Heart left ventricle (tissue), 16 donors: ENCODE measurements at places on chromosomes 4 and X. TPM values are rescaled to one million over a fixed set of nuclear protein-coding genes. Genes with fewer than 3 reads are reported as not detected.
A peak's percentile ranks its signal among the peaks of the same experiment; 100 is the strongest.

The F8A3 gene
- total RNA-seq = not detected

The JCHAIN gene
- 0.19 TPM for total RNA-seq

The ASB5 gene
- total RNA-seq = 4.2 TPM

The MAGEC2 gene
- total RNA-seq = not detected

The ASB12 gene
- 3.0 TPM for total RNA-seq

The HDX gene
- total RNA-seq = 1.1 TPM

The NUDT11 gene
- total RNA-seq = not detected

The ARMCX4 gene
- 5.2 TPM for total RNA-seq

The TMPRSS11B gene
- not detected for total RNA-seq

The DDX53 gene
- not detected for total RNA-seq

The MTNR1A gene
- total RNA-seq = not detected

The SMIM20 gene
- total RNA-seq = 44.4 TPM

The GRIA2 gene
- total RNA-seq = not detected

The TMPRSS11D gene
- total RNA-seq = not detected

The GC gene
- not detected for total RNA-seq

- DNase-seq = no peak
Measured at GRCh38 chrX:20414762-20415445, 148.2 kb upstream of the RPS6KA3 start.

DNA sequence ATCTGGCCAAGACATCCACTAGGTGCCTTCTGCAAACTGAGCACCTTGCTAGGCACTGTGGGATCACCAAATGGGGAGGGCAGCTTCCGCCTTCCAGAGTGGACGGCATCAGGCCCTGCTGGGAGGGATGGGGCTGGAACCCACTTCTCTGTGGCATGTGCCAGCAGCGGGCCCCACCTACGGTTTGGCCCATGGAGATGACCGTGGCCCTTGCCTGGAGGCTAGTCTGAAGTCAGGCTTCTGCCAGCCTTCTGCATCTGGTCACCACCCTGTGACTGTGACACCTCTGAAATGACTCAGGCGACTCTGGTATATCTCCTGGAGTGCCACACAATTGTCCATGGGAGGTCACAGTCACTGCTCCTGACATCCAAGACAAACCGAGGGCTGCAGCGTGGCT lies 7.2 kb downstream of the SSR4 start:
- no peak for DNase-seq

DNA sequence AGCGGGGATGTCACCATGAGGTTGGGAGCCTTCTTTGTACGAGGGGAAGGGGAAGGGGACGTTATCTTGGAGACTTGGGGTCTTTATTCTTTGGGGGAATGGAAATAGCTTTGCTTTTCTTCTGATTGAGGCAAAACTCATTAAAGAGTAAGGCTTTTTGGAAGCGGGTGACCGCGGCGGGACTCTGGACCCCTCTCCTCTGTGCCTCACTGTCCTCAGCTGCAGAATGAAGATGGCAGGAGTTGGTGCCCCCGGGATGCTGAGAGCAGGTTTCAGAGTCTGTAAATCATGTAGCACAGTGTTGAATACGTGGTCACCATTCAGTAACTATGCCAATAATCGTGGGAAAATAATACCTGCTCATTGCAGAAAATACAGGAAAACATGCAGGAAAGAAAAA lies 32.1 kb downstream of the HTT-AS start:
- DNase-seq = no peak

DNA sequence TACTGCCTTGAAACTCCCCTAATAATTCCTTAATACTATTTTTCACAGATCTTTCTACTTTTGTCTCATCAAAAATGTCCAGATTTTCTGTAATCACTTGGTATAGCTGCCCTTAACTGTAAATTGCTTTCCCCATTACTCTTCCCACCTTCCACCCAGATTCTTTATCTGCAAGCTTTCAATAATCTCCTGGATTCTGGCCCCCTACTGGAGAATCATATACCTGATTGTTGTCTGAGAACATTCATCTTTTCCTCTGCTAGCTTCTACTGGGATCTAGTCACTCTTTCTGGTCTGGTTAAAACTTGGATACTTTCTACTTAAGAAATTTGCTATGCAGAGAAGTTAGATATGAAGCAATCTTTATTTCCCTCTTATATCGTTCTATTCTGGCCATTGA lies 552.6 kb downstream of the PCDH19 start:
- DNase-seq = no peak

DNA sequence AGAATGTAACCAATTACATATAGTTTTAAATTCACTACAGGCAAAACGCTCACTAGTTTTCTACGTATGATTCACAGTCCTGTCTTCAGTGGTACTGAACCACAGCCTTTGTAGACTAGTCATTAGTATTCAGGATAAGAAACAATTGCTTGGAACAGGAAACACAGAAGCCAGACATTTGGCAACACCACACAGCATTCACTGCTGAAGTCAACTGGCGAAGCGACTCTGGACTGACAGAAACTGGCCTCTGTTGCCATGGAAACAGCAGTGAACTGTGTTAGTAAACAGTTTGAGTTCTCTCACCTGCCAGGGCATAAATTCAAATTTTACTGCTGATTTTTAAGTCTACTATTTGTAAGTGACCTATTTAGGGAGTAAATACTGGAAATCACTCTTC lies 57.6 kb downstream of the MAPK10 start:
- DNase-seq = peak; percentile 31

- DNase-seq = no peak
Measured at GRCh38 chrX:132184871-132185270, 34.4 kb downstream of the RAP2C start.

- no peak for DNase-seq
Measured at GRCh38 chr4:161132715-161133425, 1030.9 kb downstream of the FSTL5 start.

DNA sequence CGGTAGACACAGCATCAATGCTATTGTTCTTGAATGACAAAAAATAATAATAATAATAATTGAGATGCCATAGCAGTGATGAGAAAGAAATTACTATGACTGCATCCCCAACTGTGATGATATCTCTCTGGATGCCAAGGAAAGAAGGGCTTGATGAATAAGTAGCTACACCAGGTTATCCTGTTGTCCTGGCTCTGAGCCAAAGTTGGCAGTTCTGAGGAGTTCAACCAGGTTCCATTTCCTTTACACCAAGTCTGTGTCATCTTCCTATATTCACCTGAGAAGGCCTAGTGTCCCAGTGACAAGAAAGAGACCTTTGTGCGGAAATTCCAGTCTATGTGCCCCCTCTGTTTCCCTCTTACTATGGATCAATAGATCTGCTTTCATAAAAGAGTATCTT lies 3.4 kb upstream of the MAML3 start:
- no peak for DNase-seq

GRCh38 chr4:147863808-147864472 lies 132.1 kb downstream of the ARHGAP10 start:
- no peak for DNase-seq

DNA sequence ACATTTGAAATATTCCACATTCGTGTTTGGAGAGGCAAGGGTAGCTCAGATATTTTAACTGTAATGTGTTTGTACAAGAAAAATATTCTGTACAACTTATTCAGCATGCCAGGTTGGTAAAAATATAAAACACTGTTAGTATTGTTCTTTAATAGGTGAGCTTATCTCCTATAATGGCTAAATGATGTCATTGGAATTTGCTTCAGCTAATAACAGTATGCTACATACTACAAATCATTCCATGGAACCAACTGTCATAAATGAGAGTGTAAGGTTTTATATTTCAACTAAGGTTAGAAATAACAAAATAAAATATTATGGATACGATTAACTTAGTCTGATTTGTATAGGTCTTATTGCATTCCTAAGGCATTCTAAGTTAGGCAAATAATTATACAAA lies 206.6 kb downstream of the ADGRL3 start:
- no peak for DNase-seq

DNA sequence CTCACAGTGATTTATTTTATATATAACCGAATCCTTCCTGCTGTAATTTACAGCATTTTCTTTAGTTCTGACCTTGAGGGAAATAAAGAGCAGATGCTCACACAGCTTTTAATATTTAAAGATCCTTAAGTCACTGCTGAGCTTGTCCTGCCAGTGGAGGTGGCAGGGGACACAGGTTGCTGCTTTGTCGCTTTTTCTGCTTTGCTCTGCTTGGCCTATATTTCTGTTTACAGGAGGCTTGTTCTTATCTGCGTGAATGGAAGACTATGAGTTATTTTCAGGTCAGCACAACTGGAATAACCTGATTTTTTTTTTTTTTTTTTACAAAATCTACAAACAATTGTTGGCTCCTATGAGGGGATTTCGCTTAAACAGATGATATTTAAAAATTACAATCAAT lies 2.3 kb downstream of the TXK start:
- no peak for DNase-seq

GRCh38 chr4:70392057-70392776 lies 5.5 kb upstream of the OPRPN start:
- DNase-seq = no peak

GRCh38 chrX:44173219-44173618 lies 170.3 kb downstream of the EFHC2 start:
- no peak for DNase-seq

- peak; percentile 66 for DNase-seq
Measured at GRCh38 chr4:140237616-140238350, 83.8 kb upstream of the MAML3 start.

DNA sequence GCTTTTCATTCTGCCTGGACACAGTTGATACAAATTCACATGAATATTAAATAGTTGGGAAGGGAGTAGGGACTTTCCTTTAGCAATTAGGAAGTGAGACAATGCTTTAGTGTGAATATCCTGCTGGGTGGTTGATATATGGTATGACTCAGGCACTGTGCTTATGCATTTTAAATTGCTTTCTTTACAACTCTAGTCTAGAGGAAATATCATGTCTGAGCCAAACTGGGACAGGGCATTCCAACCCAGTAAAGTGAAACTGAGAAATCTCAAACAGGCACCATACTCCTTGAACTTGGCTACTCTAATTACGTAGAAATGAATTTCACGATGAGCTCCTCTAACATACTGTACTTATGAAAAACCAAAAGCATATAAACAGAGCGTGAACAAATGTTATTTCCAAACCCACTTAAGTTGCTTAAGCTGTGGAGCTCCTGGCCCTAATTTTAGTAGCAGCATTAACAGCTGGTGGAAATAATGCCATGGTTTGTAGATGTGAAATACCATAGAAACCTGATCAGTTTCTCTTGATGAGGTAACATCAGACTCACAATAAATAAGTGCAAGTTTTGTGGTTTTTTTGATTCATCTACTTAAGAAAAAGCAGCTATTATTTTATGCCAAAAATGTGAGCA lies 242.9 kb upstream of the GK2 start:
- DNase-seq = no peak

GRCh38 chr4:73729534-73730165 lies 10.7 kb upstream of the CXCL8 start:
- peak; percentile 46 for DNase-seq

- no peak for DNase-seq
Measured at GRCh38 chr4:8848507-8849265, 23.0 kb downstream of the HMX1 start.

- DNase-seq = no peak
Measured at GRCh38 chr4:7200801-7201200, 8.5 kb downstream of the SORCS2 start.

DNA sequence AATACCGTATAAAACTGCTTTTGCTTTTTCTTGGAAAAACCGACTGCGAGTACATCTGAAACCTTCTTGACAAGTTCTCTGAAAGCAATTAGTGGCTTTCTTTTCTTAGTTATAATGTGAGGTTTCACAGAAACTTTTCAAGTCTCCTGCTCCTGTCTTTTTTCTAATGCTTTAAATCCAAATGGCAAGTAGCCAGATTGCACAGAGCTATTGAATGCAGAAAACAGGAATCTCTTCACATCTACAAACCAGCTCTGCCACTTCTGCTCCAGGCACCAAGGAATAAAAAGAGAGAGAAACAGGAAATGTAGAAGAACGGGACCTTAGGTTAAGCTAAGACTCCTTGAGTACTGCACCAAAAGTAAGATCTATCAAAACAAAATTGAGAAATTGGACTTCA lies 267.3 kb upstream of the TET2 start:
- no peak for DNase-seq

GRCh38 chrX:9899640-9900111 lies 67.5 kb upstream of the CLDN34 start:
- DNase-seq = no peak

- DNase-seq = no peak
Measured at GRCh38 chr4:36211084-36211483, 33.2 kb downstream of the ARAP2 start.

DNA sequence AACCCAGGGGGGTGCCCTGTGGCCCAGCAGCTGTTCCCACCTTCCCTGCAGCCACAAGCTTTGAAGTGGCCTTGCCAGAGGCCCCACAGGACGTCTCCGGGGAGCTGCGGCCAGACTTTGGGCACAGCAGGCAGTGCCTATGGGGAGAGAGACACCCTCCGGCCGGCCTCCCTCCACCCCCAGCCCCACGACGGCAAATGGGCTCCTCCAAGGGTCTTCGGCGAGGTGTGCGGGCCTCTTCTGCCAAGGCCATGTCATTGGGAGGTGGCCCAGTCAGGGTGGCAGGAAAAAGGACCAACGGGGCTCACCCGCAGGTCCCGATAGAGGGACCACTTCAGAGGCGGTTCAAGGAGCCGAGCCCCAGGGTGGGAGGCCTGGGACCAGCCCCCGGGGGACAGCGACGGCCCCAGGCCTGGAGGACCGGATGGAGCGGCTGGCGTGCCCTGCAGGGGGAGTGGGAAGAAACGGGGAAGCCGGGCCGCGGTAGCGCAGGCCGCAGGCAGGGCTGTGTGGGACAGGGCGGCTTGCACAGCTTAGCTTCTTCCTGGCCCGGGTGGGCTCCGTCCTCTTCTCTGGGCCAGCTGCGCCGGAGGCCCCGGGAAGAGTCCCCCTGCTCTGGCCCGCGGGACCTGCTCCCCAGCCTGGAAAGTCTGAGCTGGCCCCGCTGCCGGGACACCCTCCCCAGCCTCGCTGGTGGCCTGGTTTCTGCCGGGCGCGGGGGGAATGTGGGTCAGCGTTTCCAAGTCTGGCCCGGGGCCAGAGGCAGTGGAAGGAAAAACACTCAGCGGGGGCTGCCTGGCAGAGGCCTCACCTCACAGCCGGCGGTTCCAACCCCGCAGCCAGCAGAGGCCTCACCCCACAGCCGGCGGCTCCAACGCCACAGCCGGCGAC lies 21.9 kb upstream of the SPON2 start:
- DNase-seq = peak; percentile 90

DNA sequence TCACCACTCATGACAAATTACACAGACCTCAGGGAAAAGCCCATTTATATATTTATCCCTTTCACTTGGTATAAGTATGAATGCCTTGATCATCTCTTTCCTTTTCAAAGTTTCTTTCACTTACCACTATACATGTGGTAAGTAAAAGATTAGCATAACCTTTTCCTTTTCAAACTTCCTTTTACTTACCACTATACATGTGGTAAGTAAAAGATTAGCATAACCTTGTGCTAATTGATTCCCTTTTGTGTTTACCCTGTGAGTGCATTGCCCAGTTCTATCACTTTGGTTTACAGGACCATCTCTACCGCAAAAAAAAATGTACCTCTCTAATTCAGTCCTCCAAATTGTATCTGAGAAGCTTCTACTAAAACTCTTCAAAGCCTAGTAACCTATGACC lies 32.7 kb upstream of the TCEANC start:
- no peak for DNase-seq

DNA sequence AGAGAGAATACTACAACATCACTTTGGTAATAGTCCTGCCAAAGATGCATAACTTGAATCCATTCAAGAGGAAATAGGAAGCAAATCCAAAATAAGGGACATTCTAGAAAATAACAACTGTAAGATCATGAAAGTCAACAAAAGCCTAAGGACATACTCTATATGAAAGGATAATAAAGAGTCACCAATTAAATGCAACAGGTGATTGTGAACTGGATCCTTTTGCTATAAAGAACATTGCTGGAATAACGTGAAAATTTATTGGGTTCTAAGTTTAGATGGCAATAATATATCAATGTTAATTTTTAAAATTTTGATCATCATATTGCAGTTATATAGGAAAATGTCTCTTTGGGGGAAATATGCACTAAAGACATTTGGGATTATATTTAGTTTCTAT lies 20.0 kb downstream of the BEX4 start:
- DNase-seq = no peak
